Motor neuron (in vitro differentiated cells): ENCODE measurements at places on chromosomes 6 and 20. TPM values are rescaled to one million over a fixed set of nuclear protein-coding genes. Genes with fewer than 3 reads are reported as not detected.

COL19A1 gene
- 5.3 and 5.9 TPM in 2 replicates for total RNA-seq

RIPPLY2 gene
- 14.0 and 14.9 TPM in 2 replicates for total RNA-seq

- ATAC-seq: no peak
These were observed 143.6 kb upstream of the ZNF184 start for GRCh38 chr6:27616328-27617045.

OPRM1 gene
- total RNA-seq: 1.8 and 2.3 TPM in 2 replicates

GRCh38 chr20:24840121-24840713 is 108.9 kb upstream of the CST7 start:
- no peak for ATAC-seq

QKI gene
- total RNA-seq: 316 and 322 TPM in 2 replicates

- no peak for ATAC-seq
These were observed 172.7 kb upstream of the RUNX2 start for GRCh38 chr6:45155341-45155894.

GRCh38 chr6:129292836-129293235 is 409.9 kb downstream of the LAMA2 start:
- no peak for ATAC-seq

GNMT gene
- 0.32 TPM in 1 of 2 replicates, not detected in the other for total RNA-seq
